ENCODE measurements at places on chromosomes 11 and 22.

DNA sequence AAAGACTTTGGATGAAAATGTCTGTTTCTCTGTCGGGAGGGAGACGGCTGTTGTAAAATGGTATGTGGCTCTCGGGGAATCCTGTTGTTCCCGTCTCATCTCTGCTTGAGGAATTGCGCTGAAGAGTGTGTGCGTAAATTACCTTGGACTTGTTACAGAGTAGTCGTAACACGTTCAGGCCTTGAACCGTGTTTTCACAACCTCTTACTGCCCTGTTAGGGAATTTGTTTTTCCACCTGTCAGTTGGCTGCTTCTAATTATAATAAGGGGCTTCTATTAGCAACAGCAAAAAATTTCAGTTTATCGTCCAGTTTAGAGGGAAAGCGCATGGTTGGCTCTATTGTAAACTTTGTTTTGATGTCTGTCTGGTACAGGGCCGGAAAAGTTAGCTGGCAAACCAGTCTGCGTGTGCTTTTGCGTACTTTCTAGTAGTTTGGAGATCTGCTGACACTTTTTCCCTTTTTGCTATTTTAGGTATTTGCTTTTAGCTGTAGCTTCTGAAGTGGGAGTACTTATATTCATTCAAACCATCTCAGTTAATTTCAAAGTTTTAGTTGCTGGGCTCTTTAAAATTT lies 1.5 kb downstream of the HIPK3 start:
- peak; percentile 38 for DNase-seq

DNA sequence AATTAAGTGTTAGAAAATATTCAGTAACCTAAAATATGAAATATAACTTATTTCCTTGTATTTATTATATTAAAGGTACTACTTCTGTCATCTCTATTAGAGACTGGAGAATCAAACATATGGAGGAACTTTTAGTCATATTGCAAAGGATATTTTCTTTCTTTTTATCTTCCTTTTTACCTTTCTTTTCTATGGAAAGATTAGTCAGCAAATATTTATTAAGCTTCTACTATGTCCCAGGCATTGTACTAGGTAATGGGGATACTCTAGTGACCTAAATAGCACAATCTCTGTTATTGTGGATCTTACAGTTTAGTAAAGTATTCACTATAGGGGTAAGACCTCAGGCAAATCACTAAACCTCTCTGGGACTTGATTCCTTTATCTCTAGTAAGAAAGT lies 18.3 kb downstream of the SIK2 start:
- DNase-seq: no peak

DNA sequence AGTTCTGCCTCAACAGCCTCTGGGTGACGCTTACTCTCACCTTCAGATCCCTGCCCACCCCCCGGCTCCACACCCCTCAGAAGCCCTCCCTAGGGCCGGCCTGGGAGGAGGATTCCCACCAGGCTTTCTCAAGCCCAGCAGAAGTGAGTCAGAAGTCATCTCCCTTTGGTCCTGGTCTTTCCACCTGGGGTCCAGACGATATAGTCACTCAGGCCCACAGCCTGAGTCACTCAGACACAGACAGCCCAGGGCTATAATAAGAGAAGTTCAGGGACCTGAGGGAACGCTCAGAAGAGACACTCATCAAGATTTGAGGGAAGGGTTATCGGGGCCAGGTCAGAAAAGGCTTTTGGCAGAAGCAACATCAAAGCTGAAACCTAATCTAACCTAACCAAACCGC lies 127.1 kb downstream of the SPATA19 start:
- no peak for DNase-seq

DNA sequence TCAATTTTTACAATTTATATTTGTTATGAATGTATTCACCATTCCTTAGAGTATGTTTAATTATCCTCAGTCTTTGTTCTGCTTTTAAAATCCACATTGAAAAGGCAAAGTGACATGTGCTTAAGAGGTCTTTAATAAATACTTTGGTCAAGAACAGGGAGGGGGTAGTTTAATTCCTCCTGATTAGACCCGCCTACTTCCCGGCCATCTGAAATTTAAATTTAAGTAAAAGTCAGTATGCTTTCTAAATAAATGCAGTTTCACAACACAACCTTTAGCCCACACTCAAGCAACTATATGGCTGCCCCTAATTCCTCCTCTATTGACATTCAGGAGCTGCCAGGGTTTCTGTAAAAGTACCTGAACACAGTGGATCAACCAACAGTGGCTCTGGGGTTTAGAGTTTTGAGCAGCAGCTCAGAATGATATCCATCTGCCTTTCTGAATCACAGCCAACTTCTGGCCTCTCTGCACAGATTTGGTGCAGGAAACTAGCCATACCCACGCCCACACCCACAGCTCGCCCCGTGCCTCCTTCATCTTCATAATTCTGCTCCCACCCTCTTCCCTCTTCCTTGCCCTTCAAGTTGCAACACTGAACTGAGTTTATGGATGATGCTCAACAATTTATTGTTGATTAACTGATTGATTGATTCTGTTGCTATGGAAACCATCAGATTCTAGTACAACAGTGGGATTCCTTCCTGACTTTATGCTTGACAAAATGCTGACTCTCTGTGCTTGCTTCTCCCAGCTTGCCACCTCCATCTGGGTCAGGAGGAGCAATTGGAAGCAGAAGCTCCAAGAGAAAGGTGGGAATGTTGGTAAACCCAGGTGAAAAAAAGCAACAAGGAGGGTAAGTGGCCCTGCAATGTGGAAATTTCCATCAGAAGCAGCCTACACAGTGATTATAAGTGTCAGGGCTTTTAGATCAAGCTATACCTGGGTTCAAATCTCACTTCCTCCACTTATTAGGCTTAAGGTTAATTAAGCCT lies 70.8 kb downstream of the PANX1 start:
- DNase-seq: no peak

- DNase-seq: peak; percentile 18
Observed at GRCh38 chr22:39097098-39098020, at the start of gene APOBEC3H. Gene APOBEC3H, plus strand, starts transcription at chr22:39097244. Its CDS starts 3,035 bp downstream, at chr22:39100279.

DNA sequence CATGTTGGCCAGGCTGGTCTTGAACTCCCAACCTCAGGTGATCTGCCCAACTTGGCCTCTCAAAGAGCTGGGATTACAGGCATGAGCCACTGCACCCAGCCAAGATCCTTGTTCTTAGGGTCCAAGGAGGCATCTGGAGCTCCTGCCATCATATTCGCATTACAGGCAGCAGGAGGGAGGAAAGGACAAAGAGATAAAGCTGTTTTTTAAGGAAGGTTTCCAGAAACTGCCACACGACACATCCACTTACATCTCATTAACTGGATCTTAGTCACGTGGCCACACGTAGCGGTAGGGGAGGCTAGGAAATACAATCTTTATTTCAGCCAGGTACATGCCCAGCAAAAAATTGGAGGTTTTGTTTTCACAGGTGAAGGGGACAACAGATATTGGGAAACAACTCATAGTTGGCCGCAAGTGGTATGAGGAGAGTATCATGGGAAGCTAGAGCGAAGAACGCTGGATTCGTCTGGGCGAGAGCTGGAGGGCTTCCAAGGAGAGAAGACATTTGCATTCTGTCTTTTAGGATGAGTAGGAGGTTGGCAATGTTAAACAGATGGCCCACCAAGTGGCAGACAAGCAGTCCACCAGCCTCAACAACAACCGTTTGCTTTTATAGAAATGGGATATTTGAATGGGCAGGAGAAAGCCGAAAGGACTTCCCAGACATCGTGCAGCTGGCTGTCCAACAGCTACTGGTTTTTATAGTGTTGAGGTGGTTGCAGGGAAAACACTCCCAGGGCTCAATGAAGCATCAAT lies 39.2 kb upstream of the DMC1 start:
- DNase-seq: no peak

All from PC-3 (cell line).